ENCODE measurements at places on chromosomes 12 and 14.

DNA sequence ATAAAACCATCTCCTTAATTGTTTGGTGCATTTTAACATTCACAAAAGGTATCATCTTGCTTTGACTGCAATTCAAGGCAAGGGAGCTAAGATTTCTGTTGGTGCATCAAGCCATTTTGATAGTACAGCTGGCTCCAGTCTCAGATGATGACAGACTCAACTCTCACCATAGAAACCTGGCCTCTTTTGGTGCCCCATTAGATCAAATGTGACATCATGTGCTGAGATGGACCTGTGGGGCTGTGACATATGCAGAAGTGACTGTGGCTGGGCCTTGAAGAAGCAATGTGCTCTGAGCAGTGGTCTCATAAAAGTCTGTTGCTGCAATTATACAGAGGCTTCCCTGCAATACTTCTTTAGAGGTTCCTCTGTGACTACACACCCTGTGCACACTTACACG lies 88.4 kb downstream of the SLC2A13 start:
- no peak for DNase-seq

GRCh38 chr12:106581543-106582248 lies 1.1 kb upstream of the RFX4 start:
- no peak for DNase-seq

DNA sequence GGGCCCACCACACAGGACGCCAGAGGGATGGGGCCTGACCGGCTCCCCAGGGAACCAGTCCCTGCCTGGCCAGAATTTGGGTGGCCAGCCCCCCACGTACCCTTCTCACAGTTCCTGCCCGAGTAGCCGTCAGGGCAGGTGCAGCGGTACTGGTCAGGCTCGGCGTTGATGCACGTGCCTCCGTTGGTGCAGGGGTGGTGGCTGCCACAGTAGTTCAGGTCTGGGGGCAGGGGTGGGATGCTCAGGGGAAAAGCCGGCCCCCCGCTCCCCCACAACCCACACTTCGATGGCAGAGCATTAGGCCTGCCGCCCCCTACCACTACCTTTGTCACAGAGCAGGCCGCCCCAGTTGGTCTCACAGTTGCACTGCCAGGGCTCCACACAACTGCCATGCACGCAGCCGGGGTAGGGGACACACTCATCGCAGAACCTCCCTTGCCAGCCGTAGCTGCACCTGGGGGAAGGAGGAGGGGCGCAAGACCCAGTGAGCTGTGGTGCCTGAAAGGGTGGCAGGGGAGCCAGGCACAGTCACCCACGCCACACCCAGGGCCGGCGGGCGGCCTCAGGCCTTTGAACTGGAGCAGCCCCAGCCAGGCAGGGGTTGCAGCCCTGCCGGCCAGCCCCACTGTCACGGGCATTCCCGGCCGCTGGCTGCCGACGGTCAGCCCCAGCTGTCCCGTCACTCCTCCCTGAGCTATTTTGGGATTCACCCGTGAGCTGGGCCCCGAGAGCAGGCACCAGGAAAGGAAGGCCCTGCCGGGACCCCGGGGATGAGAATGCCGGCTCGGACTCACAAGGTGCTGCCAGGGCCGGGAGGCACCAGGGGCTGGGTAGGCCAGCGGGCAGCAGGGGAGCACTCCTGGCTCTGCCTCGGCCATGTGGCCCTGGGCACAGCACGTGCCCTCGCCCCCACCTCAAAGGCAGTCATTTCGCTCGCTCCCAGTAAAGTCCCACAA lies 16.5 kb downstream of the JAG2 start:
- no peak for DNase-seq

DNA sequence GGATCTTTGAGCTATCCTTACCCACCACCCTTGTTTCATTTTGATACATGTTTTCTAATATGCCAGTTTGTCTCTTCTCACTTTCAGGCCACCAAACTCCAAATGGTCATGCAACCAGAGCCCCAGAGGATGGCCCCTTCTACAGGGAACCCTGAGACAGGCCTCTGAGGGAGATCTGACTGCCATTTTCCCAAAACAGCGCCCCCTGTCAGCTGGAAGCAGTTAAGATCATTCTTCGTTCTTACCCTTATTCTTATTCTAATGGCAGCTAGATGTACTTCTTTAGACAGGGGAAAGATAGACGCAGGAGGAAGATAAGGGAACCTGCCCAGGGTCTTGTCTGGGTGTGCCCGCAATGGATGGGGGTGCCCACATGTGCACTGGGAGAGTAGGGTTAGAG lies 38.4 kb downstream of the C12orf56 start:
- DNase-seq, result no peak

- no peak for DNase-seq
These were observed 108.4 kb upstream of the EGLN3 start for GRCh38 chr14:34059037-34059924.

DNA sequence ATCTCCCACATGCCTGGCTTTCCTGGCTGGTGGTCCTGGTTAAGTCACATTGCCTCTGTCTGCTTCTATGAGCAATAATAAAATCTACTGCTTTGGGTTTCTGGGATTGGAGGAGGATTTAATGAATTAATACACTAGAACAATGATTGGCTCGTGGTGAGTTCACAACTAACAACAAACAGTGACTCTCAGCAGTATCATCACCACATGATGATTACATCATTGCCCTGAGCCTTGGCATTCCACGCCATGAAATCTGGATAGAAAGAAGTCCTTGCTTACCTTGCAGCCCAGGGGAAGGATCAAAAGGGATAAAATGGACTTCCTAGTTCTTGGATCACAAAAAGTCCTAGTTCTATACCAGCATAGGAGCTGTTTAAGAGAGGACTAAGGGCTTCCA lies 1069.0 kb downstream of the VRK1 start:
- no peak for DNase-seq
